ENCODE measurements at places on chromosomes 16 and 17. TPM values are rescaled to one million over a fixed set of nuclear protein-coding genes. Genes with fewer than 3 reads are reported as not detected.

- peak; percentile 90 for DNase-seq
Measured at GRCh38 chr16:49273771-49274170, 7.9 kb downstream of the CBLN1 start.

DNA sequence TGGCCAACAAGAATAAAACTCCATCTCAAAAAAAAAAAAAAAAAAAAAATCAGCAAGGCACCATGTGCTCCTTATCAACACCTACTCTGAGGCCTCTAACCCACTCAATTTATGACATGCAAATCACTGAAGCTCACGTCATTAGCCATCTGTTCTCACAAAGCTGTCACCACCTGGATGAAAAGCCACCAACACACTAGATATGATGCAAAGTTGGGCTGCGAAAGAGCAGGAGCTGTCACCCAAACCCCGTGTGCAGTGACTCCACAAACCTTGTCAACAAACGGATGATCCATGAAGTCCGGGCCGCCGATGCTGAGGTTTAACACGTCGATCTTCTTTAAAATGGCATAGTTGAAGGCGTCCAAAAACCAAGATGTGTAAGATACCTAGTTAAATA, 25.3 kb downstream of the MBTPS1 start:
- DNase-seq, result peak; percentile 83

DNA sequence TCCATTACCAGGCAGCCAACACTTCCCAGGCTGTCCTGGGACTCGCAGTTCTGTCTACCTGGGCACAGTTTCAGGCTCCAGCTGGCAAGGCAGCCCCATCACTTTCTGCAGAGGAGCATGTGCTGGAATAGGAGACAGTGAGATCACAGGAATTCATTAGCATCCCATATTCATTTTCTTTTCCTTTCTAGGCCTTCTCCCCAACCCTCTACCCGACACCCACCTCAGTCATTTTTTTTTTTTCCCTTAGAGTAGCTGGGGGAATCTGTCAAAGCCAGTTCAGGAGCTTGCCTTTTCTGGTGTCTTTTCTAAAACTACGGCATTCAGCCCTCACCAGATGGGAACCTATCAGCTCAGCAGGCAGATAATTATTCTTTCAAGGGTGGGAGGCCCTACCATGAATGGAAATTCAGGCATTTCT, 42.4 kb upstream of the FBXO47 start:
- peak; percentile 19 for DNase-seq

NMRAL1 gene
- 27.0 TPM for total RNA-seq

- DNase-seq, result no peak
Measured at GRCh38 chr17:49187301-49187700, 23.1 kb downstream of the GNGT2 start.

ATP1B2 gene
- 12.8 TPM for total RNA-seq

DNA sequence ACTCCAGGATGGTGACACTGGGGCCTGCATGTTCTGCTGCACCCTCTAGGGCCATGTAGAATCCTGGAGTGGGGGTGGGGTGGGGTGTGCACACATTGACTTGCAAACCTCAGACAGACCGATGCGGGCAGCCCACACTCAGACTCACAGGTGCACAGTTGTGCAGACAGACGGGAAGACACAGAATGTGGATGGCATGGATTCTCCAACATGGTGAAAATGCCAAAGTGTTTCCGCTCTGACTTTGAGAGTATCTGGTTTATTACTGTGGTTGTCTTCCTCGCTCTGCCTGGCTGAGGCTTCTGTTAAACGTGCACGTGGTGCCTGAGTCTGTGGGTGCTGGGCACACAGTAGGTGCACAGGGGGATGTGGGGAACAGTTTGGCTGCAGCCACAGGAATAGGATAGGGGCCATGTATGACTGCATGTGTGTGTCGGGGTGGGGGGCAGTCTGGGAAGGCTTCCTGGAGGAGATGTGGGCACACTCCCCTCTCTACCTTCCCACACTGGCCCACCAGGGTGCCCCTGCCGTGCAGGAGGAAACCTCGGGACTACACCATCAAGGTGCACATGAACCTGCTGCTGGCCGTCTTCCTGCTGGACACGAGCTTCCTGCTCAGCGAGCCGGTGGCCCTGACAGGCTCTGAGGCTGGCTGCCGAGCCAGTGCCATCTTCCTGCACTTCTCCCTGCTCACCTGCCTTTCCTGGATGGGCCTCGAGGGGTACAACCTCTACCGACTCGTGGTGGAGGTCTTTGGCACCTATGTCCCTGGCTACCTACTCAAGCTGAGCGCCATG, 9.0 kb upstream of the ADGRG3 start:
- no peak for DNase-seq

KRT14 gene
- total RNA-seq, result not detected

DNA sequence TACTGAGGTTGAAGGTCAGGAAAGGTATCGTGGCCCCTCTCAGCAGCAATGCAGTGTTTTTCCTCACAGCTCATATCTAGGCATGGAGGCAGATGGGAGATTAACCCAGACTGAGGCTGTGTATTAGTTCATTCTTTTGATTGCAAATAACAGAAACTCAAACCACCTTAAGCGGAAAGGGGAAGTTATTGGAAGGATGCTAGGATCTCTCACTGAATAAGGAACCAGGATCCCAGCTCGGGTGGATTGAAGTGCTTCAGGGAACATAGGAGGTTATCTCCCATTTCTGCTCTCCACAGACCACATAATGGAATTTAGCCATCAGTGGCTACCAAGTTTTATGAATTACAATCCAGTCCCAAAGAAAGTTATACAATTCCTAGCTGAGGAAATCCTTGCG, 8.2 kb downstream of the ZNF689 start:
- no peak for DNase-seq

- no peak for DNase-seq
Measured at GRCh38 chr16:85697431-85697830, 8.7 kb upstream of the GINS2 start.

GRCh38 chr16:77404775-77405174, 30.1 kb downstream of the ADAMTS18 start:
- no peak for DNase-seq

PRCD gene
- total RNA-seq, result 5.7 TPM

GUCY2D gene
- total RNA-seq, result not detected

DNA sequence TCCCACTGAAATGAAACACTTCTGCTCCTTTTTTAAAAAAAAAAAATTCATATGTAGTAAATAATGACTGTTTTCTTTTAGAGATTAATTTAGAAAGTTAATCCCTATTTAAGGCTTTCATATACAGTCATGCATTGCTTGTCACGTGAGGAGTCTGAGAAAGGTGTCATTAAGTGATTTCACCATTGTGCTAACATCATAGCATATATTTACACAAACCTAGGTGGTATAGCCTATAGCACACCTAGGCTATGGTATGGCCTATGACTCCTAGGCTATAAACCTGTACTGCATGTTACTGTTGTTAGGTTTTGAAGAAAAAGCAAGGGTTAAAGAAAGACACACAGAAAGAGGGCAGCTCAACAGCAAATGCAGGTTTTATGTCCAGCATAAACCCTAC, 13.7 kb downstream of the PPY start:
- DNase-seq, result no peak

GRCh38 chr17:81517009-81517338, 4.4 kb upstream of the ACTG1 start:
- DNase-seq, result no peak

- DNase-seq, result no peak
Measured at GRCh38 chr17:75130059-75130631, 1.4 kb downstream of the NT5C start.

GRCh38 chr17:42386777-42387657, 1.2 kb downstream of the STAT3 start:
- no peak for DNase-seq

- no peak for DNase-seq
Measured at GRCh38 chr16:16830973-16831372, 452.0 kb downstream of the NPIPA7 start.

DNA sequence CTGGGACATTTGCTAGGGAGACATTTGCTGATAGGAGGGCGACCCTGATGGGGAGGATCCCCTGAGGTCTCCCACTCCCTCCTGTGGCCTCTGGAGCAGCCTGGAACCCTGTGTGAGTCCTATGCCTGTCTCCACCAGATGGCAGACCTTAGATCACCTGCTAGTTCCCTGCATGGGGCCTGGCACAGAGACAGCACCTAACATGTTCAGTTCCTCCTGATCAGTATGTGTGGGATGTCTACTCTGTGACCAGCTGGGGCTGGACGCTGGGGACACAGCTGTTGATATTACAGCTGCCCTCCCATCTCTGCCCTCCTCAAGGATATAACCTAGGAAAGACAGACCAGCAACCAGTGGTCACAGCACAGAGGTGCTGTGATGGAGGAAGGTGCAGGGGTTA, 1.1 kb upstream of the ADCY7 start:
- no peak for DNase-seq

DNA sequence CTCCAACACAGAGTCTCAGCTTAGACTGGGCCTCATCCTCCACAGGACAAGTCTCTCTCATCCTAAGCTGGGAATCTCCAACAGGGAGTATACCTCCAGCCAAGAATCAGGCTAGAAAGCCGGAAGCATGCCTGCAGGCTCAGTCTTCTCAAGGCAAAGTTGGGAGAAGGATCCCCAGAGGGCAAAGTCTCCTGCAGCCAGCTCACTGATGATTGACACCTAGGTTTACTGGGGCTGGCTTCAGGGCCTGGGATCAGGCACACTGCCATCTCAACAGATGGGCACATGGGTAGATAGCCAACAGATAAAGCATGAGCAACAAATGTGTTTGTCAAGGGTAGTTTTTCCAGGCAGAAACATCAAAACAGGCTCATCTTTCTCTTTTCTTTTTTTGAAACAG, 56.1 kb upstream of the TOX3 start:
- peak; percentile 42 for DNase-seq

FOXO3B gene
- 20.8 TPM for total RNA-seq

SYT17 gene
- 4.6 TPM for total RNA-seq

- no peak for DNase-seq
Measured at GRCh38 chr16:6143020-6143419, 1045.4 kb upstream of the EEF2KMT start.

GRCh38 chr16:70770626-70771552, 30.1 kb downstream of the VAC14 start:
- DNase-seq, result peak; percentile 87

DYNC1LI2 gene
- 145 TPM for total RNA-seq

SLC47A1 gene
- 1.00 TPM for total RNA-seq

GRCh38 chr17:82376042-82376730, 4.6 kb downstream of the UTS2R start:
- DNase-seq, result no peak

DNA sequence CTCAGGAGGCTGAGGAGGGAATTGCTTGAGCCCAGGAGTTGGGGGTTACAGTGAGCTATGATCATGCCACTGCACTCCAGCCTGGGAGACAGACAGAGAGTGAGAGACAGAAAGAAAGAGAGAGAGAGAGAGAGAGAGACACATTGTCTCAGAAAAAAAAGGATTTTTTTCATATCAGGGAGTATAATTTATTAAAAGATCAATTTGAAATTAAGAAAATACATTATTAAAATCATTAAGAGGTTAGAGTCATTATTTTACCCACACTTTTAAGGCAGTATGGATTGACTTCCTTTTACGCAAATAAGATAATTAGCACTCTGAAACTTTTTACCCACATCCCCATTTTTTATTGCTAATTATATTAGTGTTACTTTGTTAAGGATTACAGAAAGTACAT, 804.3 kb downstream of the CDH11 start:
- no peak for DNase-seq

DNA sequence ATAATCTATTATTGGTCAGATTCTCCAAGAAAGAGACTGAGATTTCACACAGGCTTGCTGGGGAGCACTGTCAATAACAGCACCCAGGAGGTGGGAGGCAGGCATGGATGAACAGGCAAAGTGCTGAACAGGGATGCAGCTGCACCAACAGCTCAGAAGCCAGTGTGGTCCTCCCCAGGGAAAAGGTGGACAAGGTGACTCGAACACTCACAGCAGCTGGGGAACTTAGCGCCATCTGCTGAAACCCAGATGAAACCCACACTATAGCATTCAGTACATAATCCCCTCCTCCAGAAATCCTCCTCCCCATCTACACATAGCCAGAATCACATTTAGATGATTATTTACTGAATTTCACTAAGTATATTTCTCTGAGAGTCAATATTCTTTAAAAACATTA, 255.2 kb upstream of the WSB1 start:
- no peak for DNase-seq

DNA sequence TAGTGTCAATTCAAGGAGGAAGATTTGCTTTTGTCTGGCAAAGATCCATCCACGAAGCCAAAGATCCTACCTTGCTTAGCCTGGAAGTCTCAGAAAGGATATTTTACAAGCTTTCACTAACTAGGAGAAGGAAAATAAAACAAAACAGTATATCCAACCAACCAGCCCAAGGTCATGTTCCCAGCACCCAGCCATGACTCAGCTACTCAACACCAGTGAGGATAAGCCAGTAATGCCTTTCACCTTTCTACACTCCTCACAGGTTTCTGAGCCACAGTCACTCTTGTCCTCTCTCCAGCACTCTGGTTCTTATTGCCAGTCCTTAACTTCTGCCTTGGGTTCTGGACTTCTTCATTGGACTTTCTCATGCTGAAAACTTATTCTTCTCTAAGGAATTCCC, 116.2 kb downstream of the CDH11 start:
- no peak for DNase-seq

DNA sequence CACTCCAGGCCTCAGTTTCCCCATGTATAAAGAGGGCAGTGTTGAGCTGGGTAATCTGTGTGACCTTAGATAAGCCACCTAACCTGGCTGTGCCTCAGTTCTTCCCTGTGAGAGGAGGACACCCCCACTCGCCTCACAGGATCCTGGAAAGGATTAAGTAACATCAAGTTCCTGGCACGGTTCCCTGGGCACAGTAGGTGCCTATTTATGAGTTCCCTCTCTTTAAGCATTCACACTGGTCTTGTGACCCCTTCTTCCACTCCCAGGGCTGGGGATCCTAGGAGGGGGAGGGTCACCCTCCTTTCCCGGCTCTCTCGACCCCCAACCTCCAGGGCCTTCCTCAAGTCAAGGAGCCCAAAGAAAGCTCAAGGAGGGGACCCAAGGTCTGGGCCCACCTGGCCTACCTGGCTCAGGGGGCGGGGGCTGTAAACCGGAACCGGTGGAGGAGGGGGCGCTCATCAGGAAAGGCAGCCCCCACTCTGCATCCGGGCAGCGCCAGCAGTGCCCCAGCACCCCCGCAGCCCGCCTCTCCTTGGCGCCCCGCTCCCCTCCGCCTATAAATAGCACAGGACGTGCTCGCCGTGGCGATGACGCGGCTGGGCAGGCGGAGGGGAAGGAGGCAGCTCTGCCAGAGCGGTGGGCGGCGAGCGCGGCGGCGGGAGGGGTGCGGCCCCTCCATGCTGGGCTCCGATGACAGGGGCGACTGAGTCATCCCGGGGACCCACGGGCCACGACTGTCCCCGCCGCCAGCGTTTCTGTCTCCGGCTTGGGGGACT, 9.4 kb downstream of the RPL19 start:
- DNase-seq, result peak; percentile 50

DNA sequence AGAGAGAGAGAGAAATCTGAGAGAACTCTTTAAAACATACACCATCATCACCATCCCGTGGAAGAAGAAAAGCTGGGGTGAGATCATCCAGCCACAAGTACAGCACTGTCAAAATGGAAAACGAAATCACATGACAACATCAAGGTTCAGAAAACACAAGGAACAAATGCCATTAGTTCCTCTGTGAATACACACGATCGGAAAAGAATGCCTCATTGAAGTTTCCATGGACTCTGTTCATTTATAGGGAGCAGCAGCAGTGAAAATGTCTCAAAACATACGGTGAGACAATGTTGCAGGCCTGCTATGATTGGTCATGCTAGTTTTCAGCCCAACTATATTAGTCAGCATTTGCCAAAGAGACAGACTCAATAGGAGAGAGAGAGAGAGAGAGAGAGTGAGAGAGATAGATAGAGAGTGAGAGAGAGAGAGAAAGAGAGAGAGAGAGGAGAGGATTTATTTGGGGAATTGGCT, 4.4 kb downstream of the CFAP97D1 start:
- no peak for DNase-seq

Data from cerebellum (tissue), 4 donors.